ENCODE measurements at places on chromosomes 3 and 15. TPM values are rescaled to one million over a fixed set of nuclear protein-coding genes. Genes with fewer than 3 reads are reported as not detected.

OPA1 gene
- 122 TPM for total RNA-seq

GRK7 gene
- not detected for total RNA-seq

GREM1 gene
- not detected for total RNA-seq

CAND2 gene
- 8.8 TPM for total RNA-seq

CNTN4 gene
- 23.0 TPM for total RNA-seq

RETNLB gene
- not detected for total RNA-seq

SNX4 gene
- 53.2 TPM for total RNA-seq

SEMA3B gene
- 5.4 TPM for total RNA-seq

CASR gene
- total RNA-seq = not detected

PDIA3 gene
- 222 TPM for total RNA-seq

SLC28A2 gene
- not detected for total RNA-seq

CIAO2A gene
- total RNA-seq = 35.5 TPM

KNG1 gene
- total RNA-seq = not detected

MBNL1 gene
- total RNA-seq = 36.6 TPM

IL12A gene
- not detected for total RNA-seq

KAT2B gene
- 13.6 TPM for total RNA-seq

PXK gene
- total RNA-seq = 14.0 TPM

HEG1 gene
- total RNA-seq = 32.7 TPM

ZMYND10 gene
- 1.3 TPM for total RNA-seq

GASK1A gene
- not detected for total RNA-seq

MYL3 gene
- not detected for total RNA-seq

TFRC gene
- total RNA-seq = 35.8 TPM

CHRNA3 gene
- 208 TPM for total RNA-seq

TP63 gene
- not detected for total RNA-seq

SI gene
- total RNA-seq = not detected

SYNPR gene
- 6.1 TPM for total RNA-seq

IL16 gene
- 0.27 TPM for total RNA-seq

CCR3 gene
- total RNA-seq = not detected

CRABP1 gene
- 314 TPM for total RNA-seq

C3orf20 gene
- not detected for total RNA-seq

DNAH12 gene
- 0.22 TPM for total RNA-seq

FANCD2OS gene
- total RNA-seq = not detected

DYNLT2B gene
- 14.8 TPM for total RNA-seq

ATP13A5 gene
- total RNA-seq = not detected

GHSR gene
- total RNA-seq = not detected

PLXNA1 gene
- total RNA-seq = 110 TPM

NR1I2 gene
- not detected for total RNA-seq

CCR4 gene
- not detected for total RNA-seq

ACSBG1 gene
- total RNA-seq = not detected

PPP1R14D gene
- total RNA-seq = not detected

ARPIN gene
- 9.0 TPM for total RNA-seq

SERINC4 gene
- total RNA-seq = not detected

FXR1 gene
- total RNA-seq = 189 TPM

TMA7 gene
- 154 TPM for total RNA-seq

PROK2 gene
- not detected for total RNA-seq

CMTM8 gene
- not detected for total RNA-seq

PTH1R gene
- 0.29 TPM for total RNA-seq

CKMT1B gene
- 18.8 TPM for total RNA-seq

VWA5B2 gene
- 56.5 TPM for total RNA-seq

ZNF774 gene
- 6.7 TPM for total RNA-seq

RBM6 gene
- total RNA-seq = 169 TPM

C2CD4B gene
- not detected for total RNA-seq
